Glomerular endothelial cell (primary cell): ENCODE measurements at places on chromosomes 4 and X. TPM values are rescaled to one million over a fixed set of nuclear protein-coding genes. Genes with fewer than 3 reads are reported as not detected.
A peak's percentile ranks its signal among the peaks of the same experiment; 100 is the strongest.

Gene NR0B1
- total RNA-seq = 0.23 TPM in 1 of 2 replicates, not detected in the other

Gene RASSF6
- 0.24 TPM in 1 of 2 replicates, not detected in the other for total RNA-seq

Gene MAGEA1
- not detected in 2 replicates for total RNA-seq

Gene BMX
- total RNA-seq = 3.3 and 24.9 TPM in 2 replicates

Gene CD40LG
- not detected in 2 replicates for total RNA-seq

Gene SYN1
- 0.15 and 0.88 TPM in 2 replicates for total RNA-seq

Gene PABPC4L
- 1.6 and 2.0 TPM in 2 replicates for total RNA-seq

Gene RPL34
- total RNA-seq = 736 and 1,197 TPM in 2 replicates

Gene NOCT
- 36.6 and 37.8 TPM in 2 replicates for total RNA-seq

Gene MAB21L2
- total RNA-seq = 0.24 and 0.70 TPM in 2 replicates

Gene MRPS18C
- 14.5 and 18.6 TPM in 2 replicates for total RNA-seq

Gene HSFX2
- 0.35 TPM in 1 of 2 replicates, not detected in the other for total RNA-seq

Gene C4orf51
- not detected in 2 replicates for total RNA-seq

GRCh38 chrX:57822398-57822797 is 87.9 kb downstream of the ZXDA start:
- no peak for DNase-seq

GRCh38 chr4:107213410-107213809 is 177.3 kb upstream of the DKK2 start:
- DNase-seq = no peak

- DNase-seq = no peak
Observed at GRCh38 chr4:139763672-139764071, 98.1 kb downstream of the MGST2 start.

- DNase-seq = no peak
Observed at GRCh38 chrX:79559290-79559689, 192.2 kb upstream of the ITM2A start.

- DNase-seq = no peak
Observed at GRCh38 chr4:186368281-186368680, 102.3 kb downstream of the F11 start.

- DNase-seq = no peak
Observed at GRCh38 chr4:182825786-182826185, 91.4 kb downstream of the DCTD start.

GRCh38 chrX:78514852-78515251 is 144.3 kb downstream of the RTL3 start:
- DNase-seq = no peak

- DNase-seq = no peak
Observed at GRCh38 chrX:117538178-117539089, 578.2 kb downstream of the KLHL13 start.

DNA sequence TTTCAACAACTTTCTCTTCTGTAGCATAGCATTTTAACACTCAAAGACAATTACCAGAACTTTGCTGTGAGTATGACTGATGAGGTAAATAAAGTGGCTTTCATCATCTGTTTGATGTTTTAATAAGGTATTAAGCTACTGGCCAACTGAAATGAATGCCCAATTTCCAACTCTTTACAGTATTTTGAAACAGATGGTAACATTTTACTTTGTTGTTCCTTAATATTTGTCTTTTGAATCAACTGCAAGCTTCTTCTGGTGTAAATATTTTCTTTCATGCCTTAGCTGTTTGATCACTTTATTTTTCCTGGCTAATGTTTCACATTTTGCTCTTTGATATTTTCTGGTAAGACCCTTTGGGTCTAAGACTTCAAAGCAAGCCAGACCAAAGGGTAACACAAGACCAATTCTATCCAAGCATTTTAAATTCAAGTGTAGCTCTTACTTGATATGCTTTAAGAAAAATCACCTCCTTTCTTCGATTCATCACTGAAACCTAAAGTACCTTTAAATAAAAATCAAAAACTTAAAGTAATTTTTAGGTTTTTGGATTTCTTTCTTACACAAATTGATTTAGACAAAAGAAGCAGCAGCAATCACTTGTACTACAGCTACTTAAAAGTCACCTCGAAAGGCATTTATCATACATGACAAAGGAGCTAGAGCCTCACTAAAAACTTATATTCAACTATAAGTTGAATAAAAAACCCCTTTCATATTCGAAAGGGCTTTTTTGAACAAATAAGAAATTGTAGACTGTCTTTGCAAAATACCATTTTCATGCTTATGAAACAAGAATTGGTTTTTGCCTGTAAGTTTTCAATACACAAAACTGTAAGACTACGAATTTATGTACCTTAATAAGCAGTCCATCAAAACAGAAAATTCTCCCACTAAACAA is 57.6 kb downstream of the TBCK start:
- DNase-seq = no peak

- DNase-seq = no peak
Observed at GRCh38 chrX:72141372-72142004, 9.8 kb upstream of the RTL5 start.

DNA sequence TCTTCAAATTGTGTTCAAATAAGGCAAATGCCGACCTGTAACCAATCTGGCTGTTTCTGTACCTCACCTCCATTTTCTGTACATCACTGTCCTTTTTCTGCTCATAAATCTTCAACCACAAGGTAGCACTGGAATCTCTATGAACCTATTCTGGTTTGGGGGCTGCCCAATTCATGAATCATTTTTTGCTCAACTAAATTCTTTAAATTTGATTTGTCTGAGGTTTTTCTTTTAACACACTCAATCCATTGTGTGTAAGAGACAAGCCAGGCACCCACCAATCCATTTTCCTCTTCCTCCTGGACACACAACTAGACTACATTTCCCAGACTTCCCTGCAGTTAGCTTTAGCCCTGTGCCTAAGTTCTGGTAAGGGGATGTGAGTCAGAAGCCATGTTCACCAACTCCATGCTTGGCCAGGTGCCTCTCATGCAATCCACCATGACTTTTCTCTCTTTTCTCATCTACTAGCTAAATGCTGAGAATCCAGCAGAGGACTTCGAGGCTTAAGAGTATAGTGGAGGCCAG is 193.2 kb upstream of the KLF3 start:
- DNase-seq = no peak

DNA sequence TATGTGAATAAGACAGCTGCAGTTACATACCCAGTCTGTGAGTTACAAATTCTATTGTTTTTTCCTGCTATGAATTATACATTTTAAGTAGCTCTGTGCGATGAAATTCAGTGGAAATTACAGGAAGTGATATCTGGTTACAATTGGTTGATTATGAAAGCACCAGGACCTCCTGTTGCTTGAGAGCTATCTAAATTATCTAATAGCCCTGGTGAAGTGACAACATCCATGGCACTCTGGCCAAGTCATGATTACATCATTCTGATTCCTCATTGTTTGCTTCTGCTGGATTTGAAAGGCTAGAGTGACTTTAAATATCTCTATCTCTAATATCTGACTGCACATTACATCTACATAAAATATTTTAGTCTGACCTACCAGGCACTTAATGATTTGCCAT is 515.0 kb downstream of the CFAP47 start:
- no peak for DNase-seq

DNA sequence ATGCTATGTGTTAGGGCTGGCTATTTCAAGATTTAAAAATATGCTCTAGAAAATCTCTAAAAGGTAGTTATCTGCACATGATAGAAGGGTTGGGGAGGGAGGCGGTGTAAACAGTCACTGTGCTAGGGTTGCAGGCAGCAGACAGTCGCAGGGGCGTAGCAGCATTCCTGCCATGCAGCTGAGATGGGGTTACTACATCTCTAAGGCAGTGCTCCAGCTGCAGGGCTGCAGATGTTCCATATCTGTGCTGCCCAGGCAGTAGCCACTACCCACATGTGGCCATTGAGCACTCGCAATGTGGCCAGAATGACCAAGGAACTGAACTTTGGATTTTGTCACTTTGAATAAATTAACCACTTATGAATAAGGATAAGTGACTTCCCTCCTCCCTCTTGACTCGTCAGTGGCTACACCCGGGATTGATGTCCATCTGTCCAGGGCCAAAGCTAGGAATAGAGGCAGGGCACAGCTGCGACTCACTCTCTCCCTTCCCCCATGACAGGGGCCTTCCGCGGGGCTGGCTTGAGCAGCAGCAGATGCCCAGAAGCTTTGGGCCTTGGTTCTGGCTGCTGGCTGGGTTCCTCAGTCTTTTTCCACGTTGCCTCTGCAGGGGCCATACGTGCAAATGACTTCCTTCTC is 79.4 kb upstream of the CLDN34 start:
- DNase-seq = no peak

DNA sequence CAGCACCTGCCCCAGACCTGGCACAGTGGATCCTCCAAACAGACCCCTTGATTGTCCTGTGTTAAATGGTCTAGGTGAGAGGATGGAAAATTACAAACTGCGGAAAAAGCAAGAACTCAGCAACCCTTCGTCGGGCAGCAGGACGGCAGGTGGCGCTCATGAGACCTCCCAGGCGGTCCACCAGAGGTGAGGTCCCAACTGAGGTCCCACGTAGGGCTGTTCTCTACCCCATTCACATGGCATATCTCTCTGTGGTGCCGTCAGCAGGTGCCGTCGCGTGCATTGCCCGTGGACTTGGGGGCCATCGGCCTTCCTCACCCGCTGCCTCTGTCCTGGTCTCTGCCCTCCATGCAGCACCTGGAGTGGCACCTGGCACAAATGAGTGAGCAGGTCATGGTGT is 88.2 kb downstream of the CRMP1 start:
- no peak for DNase-seq

DNA sequence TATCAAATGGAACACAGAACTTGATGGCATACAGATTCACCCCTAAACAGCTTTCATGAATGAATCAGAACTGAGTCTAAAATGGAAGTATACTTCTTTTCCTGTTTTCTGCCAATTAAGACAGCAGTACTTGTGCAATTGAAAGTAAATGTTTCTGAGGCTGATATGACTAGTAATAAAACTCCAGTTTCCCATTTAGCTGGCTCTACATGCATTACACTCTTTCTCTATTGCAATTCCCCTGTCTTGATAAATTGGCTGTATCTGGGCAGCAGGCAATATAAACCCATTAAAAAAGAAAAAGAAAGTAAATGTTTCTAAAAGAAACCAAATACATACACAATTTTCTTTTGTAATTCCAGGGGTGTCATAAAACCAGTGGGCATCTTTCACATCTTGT is 4.6 kb downstream of the NOA1 start:
- no peak for DNase-seq

- peak; percentile 36 for DNase-seq
Observed at GRCh38 chr4:101037249-101037648, 310.1 kb downstream of the PPP3CA start.

DNA sequence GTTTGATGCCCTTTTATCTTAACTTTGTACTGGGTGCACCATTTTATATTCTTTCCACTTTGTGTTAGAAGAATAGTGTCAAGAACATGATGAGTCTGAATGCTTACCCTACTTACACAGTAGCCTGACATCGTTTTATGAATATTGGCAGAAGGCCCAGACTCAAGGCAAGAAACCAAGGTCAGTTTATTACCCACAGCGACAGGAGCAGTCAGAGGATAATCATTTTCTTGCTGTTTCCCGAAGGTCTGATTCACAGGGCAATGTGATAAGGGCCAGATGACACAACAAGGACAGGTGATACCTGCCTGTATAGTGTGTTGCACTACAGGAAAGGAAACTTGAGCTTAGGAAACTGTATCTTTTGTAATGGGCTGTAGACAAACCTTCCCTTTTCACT is 417.4 kb downstream of the SPOCK3 start:
- DNase-seq = no peak

- DNase-seq = no peak
Observed at GRCh38 chr4:151324124-151324751, 1.2 kb downstream of the SH3D19 start.

DNA sequence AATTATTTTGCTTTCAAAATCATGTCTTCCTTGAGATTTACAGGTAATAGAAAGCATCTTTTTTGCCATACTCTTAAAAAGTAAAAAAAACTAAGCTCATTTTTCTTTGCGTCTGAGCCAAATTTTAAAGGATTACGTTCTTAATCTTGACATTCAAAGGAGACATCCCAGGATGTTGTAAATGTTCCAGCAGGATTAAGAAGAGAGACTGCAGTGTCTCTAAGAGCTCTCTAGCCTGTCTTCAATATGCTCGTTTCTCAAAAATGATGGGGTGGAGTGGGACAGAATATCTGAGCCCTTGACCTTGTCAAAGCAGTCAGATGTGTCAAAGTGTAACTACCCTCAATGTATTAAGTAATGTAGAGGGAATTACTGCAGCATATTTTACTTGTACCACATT is 363.3 kb downstream of the PCDH7 start:
- no peak for DNase-seq

- DNase-seq = no peak
Observed at GRCh38 chrX:107674480-107675364, 46.4 kb downstream of the PRPS1 start.

DNA sequence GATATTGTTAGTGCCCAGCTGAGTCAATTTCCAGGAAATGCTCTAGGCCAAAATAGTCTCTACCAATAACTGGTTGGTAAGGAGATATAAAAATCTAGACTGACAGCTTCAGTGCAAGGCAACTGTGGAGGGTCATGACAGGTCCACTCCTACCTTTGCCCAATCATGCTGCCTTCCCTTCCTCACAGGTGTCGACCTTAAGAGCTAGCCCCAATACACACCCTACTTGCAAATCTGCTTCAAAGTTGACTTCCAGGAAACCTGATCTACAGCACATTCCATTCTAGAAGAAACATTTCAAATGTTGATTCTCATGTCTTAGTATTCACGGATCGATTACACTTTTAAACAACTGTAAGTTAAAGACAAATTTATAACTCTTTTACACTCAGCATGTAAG is 1455.5 kb downstream of the TECRL start:
- no peak for DNase-seq

DNA sequence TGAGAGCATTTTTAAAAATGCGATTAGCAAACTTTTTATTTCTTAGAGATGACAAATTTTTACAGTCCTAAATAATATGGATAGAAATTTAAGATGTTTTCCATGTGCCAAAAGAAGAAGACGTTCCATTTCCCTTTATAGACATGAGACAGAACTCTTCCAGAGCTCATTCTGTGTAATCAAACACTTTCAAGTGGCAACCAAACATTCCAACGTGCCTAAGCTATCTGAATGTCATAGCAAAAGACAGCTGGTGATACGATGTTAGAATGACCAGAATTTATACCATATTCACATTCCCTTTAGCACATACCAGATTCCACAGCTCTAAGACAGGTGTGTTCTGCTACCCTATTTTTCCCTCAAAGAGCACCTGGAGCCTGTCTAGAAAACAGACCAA is 133.2 kb downstream of the ENOX2 start:
- no peak for DNase-seq

DNA sequence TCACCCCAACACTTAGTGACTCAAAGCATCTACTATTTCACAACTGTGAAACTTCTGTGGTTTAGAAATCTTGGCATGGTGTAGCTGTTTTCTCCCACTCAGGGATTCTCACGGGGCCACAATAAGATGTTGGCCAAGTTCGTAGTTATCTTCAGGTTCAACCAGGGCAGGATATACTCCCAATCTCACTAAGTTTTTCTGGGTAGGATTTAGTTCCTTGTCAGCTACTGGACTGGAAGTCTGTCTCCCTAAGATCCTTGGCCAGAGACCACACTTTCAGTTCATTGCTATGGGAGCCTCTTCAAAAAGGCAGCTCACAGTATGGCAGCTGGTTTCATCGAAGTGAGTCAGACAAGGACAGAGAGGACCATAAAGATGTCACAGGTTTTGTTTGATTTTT is 111.7 kb upstream of the PDHA2 start:
- no peak for DNase-seq

- DNase-seq = no peak
Observed at GRCh38 chrX:103275947-103276567, 493 bp downstream of the TCEAL5 start.
